ENCODE measurements at places on chromosomes 1 and 21.

DNA sequence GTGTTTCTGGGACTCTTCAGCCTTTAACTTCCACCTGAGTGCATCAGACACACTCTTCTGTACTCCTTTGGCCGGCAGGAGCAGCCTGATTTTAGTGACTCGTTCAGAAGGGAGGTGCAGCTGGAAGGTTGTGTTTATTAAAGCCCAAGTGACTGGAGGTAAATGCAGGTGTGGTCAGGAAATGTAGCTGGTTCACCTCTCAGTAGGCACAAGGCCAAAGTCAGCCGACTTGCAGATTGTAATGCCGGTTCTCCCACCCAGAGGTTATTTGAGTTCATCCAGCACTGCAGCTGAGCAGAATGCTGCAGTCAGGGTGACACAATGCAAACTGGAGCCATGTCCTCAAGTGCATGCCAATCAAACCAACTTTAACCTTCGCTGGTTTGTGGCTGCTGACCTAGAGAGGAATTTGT lies 91.5 kb downstream of the SPATA46 start:
- DNase-seq = no peak

- DNase-seq = no peak
Observed at GRCh38 chr1:105636052-105636451, 1420.4 kb upstream of the PRMT6 start.

DNA sequence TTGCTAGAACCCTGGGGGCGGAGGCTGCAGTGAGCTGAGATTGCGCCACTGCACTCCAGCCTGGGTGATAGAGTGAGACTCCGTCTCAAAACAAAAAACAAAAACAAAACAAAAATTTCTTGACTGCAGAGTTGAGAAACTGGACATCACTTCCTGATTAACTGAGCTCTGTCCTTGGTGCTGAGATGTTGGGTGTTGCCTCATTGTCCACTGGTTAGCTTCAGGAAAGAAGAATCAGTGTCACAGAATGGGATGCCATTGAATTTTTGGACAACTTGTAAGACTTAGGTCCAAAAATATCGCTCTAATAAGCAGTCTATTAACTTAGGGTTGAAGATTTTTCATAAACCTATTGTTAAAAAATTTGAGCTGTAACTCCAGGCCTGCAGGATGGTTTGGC lies 23.8 kb upstream of the KCNA10 start:
- DNase-seq = no peak

GRCh38 chr1:244049162-244050013 lies 1.7 kb upstream of the ZBTB18 start:
- DNase-seq = peak; percentile 77

- no peak for DNase-seq
Observed at GRCh38 chr1:19613171-19613703, 30.9 kb upstream of the NBL1 start.

DNA sequence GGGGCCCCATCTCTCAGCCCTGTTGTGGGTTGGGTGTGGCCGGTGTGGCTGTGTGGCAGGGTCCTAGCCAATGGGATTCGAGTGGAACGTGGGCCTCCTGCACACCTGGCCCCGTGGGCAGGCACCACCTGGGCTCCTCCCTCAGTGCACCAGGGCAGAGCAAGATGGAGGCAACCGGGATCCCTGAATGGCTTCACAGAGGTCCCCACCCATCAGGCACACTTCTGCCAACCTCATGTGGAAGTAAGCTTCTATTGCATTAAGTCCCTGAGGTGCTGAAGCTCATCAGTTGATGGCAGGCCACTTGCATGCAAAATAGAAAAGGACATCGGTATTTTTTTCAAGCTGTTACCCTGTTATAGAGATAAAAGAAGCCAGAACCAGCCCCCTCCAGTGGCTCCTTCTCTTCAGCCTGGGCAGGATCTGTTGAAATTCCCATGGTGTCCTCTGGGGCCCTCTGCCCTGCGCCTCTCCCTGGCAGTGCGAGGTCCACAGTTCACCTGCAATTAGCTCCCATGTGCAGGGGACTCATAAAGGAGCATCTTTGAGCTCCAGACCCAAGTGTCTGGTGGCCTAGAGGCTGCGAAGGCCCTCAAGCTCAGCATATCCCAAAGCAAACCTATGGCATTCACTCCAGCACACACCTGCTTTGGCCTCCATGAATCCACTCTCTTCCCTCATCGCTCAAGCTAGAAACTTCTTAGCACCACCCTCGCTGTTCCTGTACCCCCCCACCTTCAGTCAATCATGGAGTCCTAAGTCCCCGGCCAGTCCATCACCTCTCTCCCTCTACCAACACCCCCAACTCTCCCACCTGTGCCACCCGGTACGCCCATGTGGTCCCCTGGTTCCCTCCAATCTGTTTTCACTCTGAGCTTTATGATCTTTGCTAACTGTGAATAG lies 2.1 kb upstream of the SLC45A1 start:
- no peak for DNase-seq

- no peak for DNase-seq
Observed at GRCh38 chr21:19490481-19490880, 1086.9 kb upstream of the TMPRSS15 start.

GRCh38 chr1:53556657-53557227 lies 97.5 kb downstream of the DMRTB1 start:
- no peak for DNase-seq

- DNase-seq = no peak
Observed at GRCh38 chr1:165075725-165076370, 280.7 kb downstream of the LMX1A start.

DNA sequence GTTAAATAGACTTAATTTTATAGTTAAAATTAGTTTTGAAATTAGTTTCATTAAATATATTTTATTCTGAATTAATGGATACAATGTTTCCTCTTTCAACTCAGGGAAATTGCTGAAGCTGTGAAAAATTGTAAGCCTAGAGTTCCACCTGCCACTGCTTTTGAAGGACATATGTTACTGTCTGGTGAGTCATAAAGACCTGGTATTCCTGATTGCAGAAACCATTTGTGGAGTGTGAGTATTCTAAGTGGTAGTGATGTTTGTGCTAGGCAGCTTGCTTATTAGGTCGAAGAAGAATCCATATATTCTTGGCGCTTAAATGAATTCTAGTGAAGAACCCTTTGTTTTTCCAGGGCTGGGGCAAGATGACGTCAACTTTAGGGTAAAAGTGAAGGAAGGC lies 34.0 kb downstream of the MTR start:
- DNase-seq = peak; percentile 38

Measured in Ammon's horn (tissue), 1 donor.